KG1 (cell line): ENCODE measurements at places on chromosomes 13 and 19.

DNA sequence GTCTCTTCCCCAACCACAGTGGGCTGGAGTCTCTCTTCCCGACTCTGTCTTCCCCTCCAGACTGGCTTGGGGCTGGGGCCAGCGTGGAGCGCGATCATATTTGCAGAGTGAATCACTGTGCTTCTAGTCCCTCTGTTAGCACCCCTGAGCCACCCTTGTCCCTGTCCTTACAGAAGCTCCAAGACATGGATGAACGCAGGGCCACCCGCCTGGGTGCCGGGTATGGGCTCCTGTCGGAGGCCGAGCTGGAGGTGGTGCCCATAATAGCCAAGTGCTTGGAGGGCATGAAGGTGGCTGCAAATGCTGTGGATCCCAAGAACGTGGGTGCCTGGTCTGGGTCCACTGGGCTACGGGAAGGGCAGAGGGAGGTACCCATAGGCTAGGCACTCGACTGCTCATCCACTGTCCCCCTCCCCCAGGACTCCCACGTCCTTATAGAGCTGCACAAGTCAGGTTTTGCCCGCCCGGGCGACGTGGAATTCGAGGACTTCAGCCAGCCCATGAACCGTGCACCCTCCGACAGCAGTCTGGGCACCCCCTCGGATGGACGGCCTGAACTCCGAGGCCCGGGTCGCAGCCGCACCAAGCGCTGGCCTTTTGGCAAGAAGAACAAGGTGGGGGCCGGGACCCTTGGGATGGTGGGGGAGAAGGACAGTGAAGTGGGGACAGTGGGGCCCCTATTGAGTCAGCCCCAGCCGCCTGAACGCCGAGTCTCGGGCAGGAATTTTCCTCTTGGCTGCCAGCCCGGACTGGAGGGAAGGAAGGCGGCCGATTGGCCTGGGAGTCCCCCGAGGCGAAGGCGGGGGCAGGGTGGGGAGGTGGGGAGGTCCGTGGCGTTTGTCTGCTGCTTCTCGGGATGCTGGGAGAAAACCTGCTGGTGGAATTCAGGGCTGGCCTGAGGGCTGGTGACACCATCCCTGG, 5.2 kb downstream of the TRIP10 start:
- DNase-seq, result no peak

DNA sequence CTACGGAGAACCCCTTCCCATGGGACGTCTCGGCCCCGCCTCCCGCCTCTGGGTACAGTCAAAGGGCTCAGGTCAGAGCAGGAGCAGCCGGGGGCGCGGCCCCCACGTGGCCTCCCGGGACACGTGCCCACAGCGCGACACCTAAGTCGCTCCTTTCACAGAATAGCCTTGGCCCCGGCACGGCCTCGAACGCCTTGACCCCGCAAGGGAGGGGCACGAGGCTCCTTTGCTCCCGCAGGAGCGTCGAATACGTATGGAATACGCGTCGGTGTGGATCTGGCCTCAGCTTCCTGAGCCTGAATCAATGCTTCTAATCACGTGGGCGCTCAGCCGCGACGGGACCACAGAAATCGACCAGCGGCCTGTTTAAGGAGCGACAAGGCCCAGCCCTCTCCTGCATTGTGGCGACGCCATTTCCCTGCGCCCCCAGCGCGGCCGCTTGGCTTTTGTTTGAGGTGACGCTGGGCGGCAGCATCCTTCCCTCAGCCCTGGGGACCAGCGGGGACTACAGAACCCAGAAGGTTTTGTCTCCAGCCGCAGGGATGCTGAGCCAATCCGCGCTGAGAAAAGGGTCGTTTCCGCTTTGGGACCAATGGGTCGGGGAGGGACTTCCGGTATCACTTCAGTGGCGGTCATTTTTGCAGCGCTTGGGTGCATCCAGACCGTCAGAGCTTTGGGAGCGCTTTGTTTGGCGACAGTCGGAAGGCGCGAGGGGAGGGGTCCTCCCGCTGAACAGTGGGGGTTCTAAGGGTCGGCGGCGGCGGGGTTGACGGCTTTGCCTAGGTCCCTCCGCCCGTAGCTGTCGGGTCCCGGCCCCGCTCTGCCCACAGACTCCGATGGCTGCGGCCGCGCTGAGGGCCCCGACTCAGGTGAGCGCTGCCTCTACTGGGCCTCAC, at the start of gene ZIK1:
TSS of gene ZIK1 (plus strand) at position 625 of the 896 bp plus-strand sequence. CDS start at position 837, 212 bp downstream.
- DNase-seq, result peak; percentile 96

- DNase-seq, result no peak
These were observed 60.6 kb upstream of the KLF12 start for GRCh38 chr13:74194846-74195245.

DNA sequence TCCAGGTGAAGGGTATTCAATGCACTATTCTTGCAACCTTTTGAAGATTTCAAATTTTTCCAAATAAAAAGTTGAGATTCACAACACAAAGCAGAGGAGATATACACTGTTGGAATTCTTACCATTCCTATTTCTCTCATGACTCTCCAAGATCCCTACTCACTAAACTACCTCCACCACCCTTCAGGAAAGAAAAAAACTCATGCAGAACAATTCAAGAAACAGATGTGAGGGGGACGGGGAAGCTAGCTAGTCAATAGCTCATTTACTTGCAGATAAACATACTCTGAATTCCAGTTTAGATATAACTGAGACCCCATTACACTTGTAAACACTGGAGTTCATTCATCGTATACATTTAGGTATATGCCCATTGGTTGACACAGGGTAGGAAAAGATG, 90.0 kb upstream of the SERP2 start:
- DNase-seq, result no peak

GRCh38 chr13:110045202-110045601, 258.8 kb upstream of the IRS2 start:
- DNase-seq, result no peak

DNA sequence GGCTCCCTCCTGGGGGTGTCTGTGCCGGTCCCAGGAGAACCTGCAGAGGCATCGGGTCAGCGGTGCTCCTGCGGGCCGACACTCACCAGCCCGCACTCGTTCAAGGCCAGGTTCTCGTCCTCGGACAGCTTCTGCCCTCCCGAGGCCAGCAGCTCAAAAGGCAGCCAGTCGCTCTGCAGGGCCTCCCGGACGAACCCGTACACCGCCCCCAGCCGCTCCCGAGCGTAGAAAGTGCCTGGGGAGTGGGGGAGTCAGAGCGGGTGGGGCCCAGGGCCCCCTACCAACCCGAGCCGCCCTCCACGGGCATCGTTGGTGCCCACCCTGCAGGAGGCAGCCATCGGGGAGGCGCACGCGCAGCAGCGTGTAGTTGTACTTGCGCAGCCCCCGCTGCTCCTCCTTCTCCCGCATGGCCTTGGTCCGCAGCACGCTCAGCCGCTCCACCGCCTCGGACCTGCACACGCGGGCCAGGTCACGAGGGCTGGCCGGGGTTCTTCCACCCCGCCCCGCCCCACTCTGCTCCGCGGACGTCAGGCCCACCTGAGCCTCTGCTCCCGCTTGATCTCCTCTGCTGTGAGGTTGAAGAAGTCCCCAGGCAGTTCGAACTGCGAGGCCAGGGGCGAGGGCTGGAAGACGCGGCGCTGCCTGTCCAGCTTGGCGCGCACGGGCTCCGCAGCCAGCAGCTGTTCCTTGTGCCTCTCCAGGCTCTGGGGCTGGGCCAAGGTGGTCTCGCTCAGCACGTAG, 11.5 kb downstream of the UBXN6 start:
- no peak for DNase-seq

- no peak for DNase-seq
These were observed 786.4 kb upstream of the SLITRK1 start for GRCh38 chr13:84668637-84669036.

- DNase-seq, result no peak
These were observed 46.2 kb upstream of the SOX21 start for GRCh38 chr13:94758436-94758960.
